Esophagus squamous epithelium (tissue), 5 donors: ENCODE measurements at places on chromosomes 2 and 18.

DNA sequence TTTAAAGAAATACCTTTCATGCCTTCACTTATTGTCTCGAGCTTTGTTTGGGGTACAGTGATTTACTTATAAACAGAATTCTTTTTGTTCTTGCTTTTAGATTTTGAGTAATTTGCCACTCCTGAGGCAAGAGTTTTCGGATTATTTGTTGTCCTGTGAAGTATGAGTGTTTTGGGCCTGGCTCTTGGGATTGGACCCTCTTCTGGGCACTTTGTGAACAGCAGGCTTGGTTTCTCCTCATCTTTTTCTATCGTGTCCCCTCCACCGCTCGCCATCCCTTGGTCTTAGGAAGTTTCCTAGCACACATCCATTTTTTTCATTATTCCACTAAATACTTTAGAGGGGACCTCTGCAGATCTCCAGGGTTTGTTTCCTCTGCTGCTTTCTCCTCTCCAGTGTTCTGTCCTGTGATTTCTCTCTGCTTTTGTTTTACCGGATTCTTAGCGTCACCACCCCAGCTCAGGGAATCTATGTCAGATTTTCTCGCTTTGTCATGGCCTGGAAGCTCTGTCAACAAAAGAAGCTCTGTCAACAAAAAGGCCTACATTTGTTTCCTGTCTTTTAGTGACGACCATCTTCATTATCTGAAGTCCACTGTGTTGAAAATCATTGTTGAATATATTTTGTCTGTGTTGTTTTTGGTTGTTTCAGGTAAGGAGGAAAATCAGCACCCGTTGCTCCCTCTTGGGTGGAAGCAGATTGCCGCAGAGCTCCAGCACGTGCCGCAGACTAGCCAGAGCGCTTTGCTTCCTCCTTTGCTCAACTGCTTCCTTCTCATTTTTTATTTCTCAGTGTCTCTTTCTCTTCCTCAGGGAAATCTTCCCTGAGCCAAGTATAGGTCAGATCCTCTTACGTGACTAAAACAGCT, 27.8 kb downstream of the ANKRD62 start:
- DNase-seq: no peak

GRCh38 chr18:864872-865273, 39.8 kb upstream of the ADCYAP1 start:
- DNase-seq: no peak

DNA sequence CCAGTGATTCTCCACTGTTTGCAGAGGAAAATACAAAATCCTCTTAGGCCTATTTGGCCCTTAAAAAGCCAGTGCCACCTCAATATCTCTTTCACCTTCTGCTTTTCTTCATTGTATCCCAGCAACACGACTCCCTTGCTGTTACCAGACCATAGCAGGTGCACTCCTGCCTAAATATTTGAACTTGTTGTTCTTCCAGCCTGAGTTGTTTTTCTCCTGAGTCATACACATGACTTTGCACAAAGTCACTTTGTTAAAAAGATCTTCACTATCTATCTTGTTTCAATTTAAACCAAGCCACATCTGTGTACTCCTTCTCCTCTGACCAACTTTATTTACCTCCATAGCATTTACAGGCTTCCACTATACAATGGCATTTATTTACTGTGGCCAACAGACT, 103.6 kb downstream of the LRRTM4 start:
- DNase-seq: no peak

DNA sequence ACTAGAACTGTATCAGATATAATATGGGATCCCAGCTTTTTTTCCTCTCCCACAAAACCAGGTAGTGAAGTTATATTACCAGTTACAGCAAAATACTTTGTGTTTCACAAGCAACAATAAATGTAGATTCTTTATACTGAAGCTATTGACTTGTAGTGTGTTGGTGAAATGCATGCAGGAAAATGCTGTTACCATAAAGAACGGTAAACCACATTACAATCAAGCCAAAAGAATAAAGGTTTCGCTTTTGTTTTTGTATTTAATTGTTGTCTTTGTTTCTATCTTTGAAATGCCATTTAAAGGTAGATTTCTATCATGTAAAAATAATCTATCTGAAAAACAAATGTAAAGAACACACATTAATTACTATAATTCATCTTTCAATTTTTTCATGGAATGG, 77.7 kb upstream of the CSRNP3 start:
- no peak for DNase-seq

GRCh38 chr2:133026536-133027177, 356.7 kb upstream of the LYPD1 start:
- no peak for DNase-seq

DNA sequence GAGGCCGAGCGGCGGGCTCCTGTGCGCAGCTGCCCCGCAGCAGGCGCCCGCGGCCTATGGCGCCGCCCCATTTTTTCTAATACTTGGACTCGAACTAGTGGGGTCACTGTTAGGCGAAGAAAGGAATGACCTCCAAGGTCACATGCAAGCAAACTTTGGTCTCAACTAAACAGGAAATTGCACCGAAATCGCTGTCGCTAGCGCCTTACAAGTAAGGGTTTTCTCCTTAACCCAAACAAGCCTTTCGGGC, 339 bp downstream of the ACAA2 start:
- no peak for DNase-seq
